ENCODE measurements at places on chromosomes 1 and 21. TPM values are rescaled to one million over a fixed set of nuclear protein-coding genes. Genes with fewer than 3 reads are reported as not detected.

GRCh38 chr1:246629976-246630375 lies 63.7 kb downstream of the CNST start:
- peaks cover 12% of the 10 kb centered on the region for H3K4me1 ChIP-seq
- no peaks in the 10 kb centered on the region for H3K27me3 ChIP-seq
- H3K36me3 ChIP-seq: peaks cover 6% of the 10 kb centered on the region
- no peak for DNase-seq
- no peak overlapping the region for H3K27ac ChIP-seq

The ANKRD65 gene
- total RNA-seq: not detected

The AMPD1 gene
- not detected for total RNA-seq

GRCh38 chr1:193143285-193143684 lies 21.5 kb downstream of the CDC73 start:
- peaks cover 25% of the 10 kb centered on the region for H3K4me1 ChIP-seq
- no peak overlapping the region for H3K27ac ChIP-seq
- H3K4me3 ChIP-seq: no peak overlapping the region
- DNase-seq: no peak
- peaks cover 84% of the 10 kb centered on the region for H3K36me3 ChIP-seq
- no peaks in the 10 kb centered on the region for H3K27me3 ChIP-seq

DNA sequence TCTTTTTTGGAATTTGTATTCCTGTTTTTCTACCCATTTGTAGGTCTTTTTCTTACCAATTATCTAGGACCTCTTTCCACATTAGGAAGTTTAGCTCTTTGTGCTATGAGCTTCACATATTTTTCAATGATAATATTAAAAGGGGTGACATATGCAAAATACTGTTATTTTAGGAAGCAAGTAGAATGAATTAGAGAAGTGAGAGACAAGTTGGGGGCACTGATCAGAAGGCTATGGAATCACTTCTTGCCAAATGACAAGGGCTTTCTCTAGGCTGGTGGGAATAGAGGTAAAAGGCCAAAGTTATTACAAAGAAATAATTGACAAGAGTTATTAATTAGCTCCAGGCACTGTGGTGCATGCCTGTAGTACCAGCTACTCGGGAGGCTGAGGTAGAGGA lies 4.3 kb upstream of the BCAR3 start:
- no peak overlapping the region for H3K4me3 ChIP-seq
- no peak for DNase-seq
- peaks cover 9% of the 10 kb centered on the region for H3K4me1 ChIP-seq

The PLA2G2A gene
- not detected for total RNA-seq

The CRYBG2 gene
- 0.74 TPM for total RNA-seq

GRCh38 chr1:220339581-220339980 lies 67.3 kb upstream of the RAB3GAP2 start:
- no peak overlapping the region for H3K4me3 ChIP-seq
- no peaks in the 10 kb centered on the region for H3K36me3 ChIP-seq
- no peaks in the 10 kb centered on the region for H3K4me1 ChIP-seq
- H3K27ac ChIP-seq: no peak overlapping the region

DNA sequence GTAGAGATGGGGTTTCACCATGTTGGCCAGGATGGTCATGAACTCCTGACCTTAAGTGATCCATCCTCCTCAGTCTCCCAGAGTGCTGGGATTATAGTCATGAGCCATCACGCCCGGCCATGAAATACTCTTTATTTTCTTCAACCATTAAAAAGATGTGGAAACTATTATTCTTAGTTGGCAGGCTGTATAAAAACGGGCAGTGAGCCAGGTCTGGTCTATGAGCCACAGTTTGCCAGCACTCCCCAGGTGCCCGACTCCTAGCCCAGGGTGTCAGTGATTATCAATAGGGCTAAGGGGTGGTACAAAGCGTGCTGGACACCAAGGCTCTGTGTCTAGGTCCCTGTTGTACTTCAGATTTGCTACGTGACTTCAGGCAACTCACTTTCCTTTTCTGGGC lies 3.7 kb upstream of the TMEM61 start:
- H3K4me1 ChIP-seq: no peaks in the 10 kb centered on the region
- H3K27ac ChIP-seq: no peak overlapping the region
- H3K36me3 ChIP-seq: no peaks in the 10 kb centered on the region
- peaks cover 28% of the 10 kb centered on the region for H3K27me3 ChIP-seq

DNA sequence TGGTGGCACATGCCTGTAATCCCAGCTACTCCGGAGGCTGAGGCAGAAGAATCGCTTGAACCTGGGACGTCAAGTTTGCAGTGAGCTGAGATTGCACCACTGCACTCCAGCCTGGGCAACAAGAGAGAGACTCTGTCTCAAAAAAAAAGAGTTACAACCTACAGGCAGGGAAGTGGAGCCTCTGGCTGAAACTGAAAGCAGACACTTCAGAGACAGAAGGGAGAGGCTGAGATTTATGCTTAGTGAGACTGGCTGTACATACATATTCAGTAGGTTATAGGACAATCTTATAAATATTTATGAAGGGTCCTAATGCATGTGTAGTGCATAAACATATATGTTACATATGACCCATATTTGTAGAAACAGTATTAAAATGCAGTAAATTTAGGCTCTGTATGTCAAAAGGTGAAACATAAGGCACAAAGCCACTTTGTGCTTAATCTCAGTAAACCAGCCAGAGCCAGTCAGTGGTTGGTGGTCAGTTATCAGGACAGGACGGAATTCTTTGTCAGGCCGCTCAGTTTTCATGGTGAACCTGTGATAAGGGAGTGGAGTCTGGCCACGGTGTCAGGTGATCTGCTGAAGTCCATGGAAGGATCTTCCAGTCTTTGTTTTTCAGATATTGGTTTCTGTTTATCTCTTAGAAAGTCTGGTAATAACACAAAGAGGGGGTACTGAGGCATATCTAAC lies 13.7 kb downstream of the RHEX start:
- no peaks in the 10 kb centered on the region for H3K27me3 ChIP-seq
- H3K36me3 ChIP-seq: no peaks in the 10 kb centered on the region

- H3K4me3 ChIP-seq: no peak overlapping the region
- no peaks in the 10 kb centered on the region for H3K36me3 ChIP-seq
- DNase-seq: no peak
- no peaks in the 10 kb centered on the region for H3K4me1 ChIP-seq
Measured at GRCh38 chr1:68015971-68016370, 34.5 kb downstream of the DIRAS3 start.

DNA sequence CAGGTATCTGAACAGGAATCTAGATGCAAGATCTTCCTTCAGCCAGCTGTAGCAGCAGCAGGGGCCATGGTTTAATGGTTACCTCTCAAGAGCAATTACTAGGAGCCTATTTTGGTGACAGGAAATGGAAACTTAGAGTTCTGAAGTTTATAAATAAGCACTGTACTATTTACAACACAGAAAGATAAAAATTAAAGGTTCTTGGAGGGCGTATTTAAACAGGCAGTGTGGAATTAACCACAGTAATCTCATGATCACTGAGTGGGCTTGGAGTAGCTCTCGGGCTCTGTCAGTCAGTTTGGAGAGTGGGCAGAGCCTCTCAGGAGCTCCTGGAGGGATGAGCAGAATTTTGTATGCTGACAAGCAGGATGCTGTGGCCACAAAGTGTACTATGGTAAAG lies 10.2 kb upstream of the FCRL5 start:
- no peaks in the 10 kb centered on the region for H3K4me1 ChIP-seq
- no peaks in the 10 kb centered on the region for H3K36me3 ChIP-seq
- no peak for DNase-seq
- H3K4me3 ChIP-seq: no peak overlapping the region
- peaks cover 26% of the 10 kb centered on the region for H3K27me3 ChIP-seq
- H3K27ac ChIP-seq: no peak overlapping the region

DNA sequence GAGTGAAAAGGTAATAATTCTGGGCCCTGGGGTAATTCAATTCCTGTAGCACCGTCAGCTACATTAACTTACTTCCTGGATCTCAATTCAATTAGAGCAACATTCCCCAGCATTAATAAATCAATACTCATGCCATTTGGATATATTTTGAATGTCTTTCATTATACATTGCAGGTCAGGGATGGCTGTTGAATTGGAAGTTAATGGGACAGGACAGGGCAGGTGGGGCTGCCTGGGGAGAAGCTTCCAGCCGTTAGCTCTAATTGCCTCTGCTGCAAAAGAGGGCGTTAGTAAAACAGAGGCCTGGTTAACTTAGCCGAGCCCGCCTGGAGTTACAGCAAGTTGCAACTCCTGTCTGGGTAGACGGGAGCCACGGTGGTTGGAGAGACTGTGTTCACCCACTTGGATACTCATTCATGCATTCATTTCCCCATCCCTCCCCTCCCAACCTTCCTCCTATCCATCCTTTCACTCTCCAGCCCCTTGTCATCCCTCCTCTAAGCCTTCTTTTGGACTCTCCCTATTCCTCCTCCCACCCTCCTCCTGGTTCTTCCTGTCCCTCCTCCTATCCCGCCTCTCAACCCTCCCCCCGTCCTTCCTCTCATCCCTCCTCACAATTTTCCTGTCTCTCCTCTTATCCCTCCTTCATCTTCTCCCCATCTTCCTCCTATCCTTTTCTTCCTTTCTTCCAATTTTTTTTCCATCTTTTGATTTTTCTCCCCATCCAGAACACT lies 137.6 kb upstream of the RUNX3 start:
- H3K27me3 ChIP-seq: no peaks in the 10 kb centered on the region
- no peak for DNase-seq
- H3K4me1 ChIP-seq: peaks cover 35% of the 10 kb centered on the region

The TRAF3IP3 gene
- 701 TPM for total RNA-seq

The GPA33 gene
- 14.0 TPM for total RNA-seq

The SLC45A3 gene
- 0.36 TPM for total RNA-seq

- no peaks in the 10 kb centered on the region for H3K4me1 ChIP-seq
- peak overlapping the region; percentile 43 for H3K4me3 ChIP-seq
- DNase-seq: no peak
- H3K27me3 ChIP-seq: peaks cover 4% of the 10 kb centered on the region
Measured at GRCh38 chr1:87683196-87683956, 354.7 kb downstream of the LMO4 start.

GRCh38 chr1:215160351-215160750 lies 77.8 kb downstream of the KCNK2 start:
- no peak overlapping the region for H3K4me3 ChIP-seq
- H3K27me3 ChIP-seq: no peaks in the 10 kb centered on the region
- peaks cover 6% of the 10 kb centered on the region for H3K36me3 ChIP-seq
- no peak overlapping the region for H3K27ac ChIP-seq
- no peak for DNase-seq

DNA sequence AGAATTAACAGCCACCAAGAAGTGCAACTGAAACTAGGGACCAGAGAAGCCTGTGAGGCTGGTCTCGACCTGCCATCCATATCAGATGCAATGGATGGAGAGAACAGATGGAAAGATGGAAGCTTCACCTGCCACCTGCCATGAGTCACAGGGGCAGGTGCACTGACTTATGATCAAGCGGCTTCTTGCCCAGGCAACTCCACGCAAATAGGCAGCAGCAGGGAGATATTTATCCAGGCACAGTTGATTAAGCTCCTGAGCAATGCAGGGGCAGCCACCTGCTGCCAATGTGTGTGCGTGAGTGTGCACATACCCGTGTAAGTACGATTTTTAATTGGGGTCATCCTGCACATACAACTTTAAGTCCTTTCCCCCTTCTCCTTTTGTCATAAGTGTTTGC lies 174.2 kb downstream of the PTPRU start:
- peaks cover 9% of the 10 kb centered on the region for H3K27me3 ChIP-seq
- no peak overlapping the region for H3K27ac ChIP-seq
- no peak for DNase-seq
- no peak overlapping the region for H3K4me3 ChIP-seq

DNA sequence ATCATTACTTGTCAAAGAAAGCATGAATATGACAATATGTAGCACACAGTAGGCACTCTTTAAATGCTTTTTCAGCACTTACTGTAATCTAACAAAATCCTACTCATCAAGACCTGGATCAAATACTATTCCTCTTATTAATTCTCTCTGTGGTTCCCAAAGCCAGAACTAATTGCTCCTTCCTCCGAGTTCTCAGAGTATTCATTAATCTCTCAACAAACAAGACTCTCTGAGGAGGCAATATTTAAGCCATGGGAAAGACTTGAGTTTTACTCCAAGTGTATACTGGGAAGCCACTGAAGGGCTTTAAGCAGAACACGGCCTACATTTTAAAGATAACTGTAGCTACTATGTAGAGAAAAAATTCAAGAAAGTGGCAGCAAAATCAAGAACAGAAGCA lies 79.7 kb downstream of the ENAH start:
- peaks cover 9% of the 10 kb centered on the region for H3K4me1 ChIP-seq
- no peaks in the 10 kb centered on the region for H3K27me3 ChIP-seq
- no peak overlapping the region for H3K27ac ChIP-seq

DNA sequence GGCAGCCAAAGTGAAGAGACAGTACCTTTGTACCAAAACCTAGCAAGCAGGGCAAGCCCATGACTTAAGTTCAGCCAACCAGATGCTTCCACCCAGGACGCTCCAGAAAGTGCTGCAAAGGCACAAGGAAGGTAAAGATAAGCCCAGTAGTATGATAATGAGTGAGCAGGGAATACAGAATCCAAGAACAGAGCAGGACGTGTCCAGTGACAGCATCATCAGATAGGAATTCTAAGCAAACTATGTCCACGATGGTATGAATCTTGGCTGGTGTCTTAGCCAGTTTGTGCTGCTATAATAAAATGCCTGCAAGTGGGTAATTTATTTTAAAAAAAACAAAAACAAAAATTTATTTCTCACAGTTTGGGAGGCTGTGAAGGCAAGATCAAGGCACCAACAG lies 13.6 kb downstream of the GJA4 start:
- H3K4me3 ChIP-seq: no peak overlapping the region
- no peak overlapping the region for H3K27ac ChIP-seq
- DNase-seq: no peak
- peaks cover 24% of the 10 kb centered on the region for H3K36me3 ChIP-seq
- no peaks in the 10 kb centered on the region for H3K27me3 ChIP-seq

The PACC1 gene
- 13.3 TPM for total RNA-seq

- H3K36me3 ChIP-seq: no peaks in the 10 kb centered on the region
- no peaks in the 10 kb centered on the region for H3K27me3 ChIP-seq
- no peak for DNase-seq
- H3K27ac ChIP-seq: peak overlapping the region; percentile 77
Measured at GRCh38 chr1:45116340-45116739, 90.1 kb downstream of the ZSWIM5 start.

DNA sequence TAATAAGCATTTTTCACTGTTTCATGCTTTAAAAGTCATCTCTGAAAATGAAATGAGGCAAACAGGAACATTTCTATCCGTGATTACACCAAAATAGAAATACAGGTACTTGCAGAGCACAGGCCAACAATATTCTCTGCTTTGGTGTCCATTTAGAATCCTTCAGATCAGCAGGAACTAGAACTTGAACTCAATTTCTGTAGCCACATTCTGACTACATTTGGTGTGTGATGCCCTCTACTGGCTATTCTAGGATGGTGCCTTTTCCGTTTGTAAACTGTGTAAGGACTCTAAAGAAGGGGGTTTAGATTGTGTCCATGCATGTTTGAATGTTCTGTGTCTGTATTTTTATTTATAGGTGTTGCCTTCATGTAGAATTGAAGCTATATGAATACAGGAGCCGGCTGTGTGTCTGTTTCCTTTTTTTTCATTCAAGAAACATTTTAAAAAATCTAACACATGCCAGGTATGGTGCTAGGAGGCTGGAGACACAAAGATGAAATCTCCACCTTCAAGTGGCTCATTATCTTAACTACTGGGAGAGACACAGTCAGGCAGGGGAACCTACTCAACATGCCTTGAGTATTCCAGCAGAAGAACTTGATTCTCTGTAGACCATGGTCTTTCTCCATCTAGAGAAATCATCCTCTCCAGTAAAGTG lies 7.6 kb upstream of the ZNF326 start:
- no peaks in the 10 kb centered on the region for H3K36me3 ChIP-seq
- H3K27me3 ChIP-seq: no peaks in the 10 kb centered on the region
- DNase-seq: peak; percentile 71
- H3K4me1 ChIP-seq: no peaks in the 10 kb centered on the region

The CRNN gene
- total RNA-seq: not detected

GRCh38 chr1:100773444-100773843 lies 53.9 kb downstream of the VCAM1 start:
- H3K4me3 ChIP-seq: no peak overlapping the region
- H3K36me3 ChIP-seq: no peaks in the 10 kb centered on the region
- H3K27ac ChIP-seq: no peak overlapping the region
- DNase-seq: no peak

All from naive thymus-derived CD8-positive, alpha-beta T cell (primary cell).